Activated naive CD4-positive, alpha-beta T cell treated with anti-CD3 and anti-CD28 coated beads, Interleukin-2, amount 10 ng/mL, durations not matched to agents 7 days and 5 days (primary cell): ENCODE measurements at places on chromosomes 7 and 10.

GRCh38 chr10:60930237-60930636, 13.7 kb downstream of the RHOBTB1 start:
- H3K4me3 ChIP-seq = no peak overlapping the region
- H3K4me1 ChIP-seq = no peaks in the 10 kb centered on the region
- no peak overlapping the region for H3K27ac ChIP-seq

DNA sequence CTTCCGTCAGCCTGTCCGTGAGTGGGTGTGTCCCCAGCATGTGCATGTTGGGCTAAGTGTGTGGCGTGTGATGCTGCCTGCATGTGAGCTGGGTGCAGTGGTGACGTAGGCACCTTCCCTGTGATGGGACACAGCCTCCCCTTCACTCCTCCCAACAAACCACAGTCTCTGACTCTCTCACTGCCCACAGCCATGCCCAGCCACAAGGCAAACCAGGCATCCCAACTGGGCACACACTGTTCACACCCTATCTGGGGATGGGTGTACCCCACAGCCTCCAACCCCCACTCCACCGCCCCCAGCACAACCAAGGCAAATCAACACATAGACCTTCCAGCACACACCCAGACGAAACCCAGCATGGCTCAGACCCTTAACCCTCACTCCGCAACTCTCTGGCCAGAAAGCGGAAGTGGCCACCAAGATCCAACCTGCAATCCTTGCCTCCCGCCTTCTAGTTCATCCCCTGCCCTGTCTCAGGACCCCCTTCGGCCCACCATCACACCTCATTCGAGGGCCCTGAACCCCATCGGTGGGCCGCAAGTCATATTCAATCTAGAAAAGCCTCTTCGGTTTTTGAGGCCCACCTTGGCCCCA, 10.4 kb downstream of the PSD start:
- peak overlapping the region; percentile 57 for H3K4me3 ChIP-seq
- H3K27ac ChIP-seq = no peak overlapping the region
- peaks cover 60% of the 10 kb centered on the region for H3K27me3 ChIP-seq
- peaks cover 39% of the 10 kb centered on the region for H3K4me1 ChIP-seq

- no peak overlapping the region for H3K4me3 ChIP-seq
- DNase-seq = no peak
- H3K27ac ChIP-seq = no peak overlapping the region
- H3K36me3 ChIP-seq = no peaks in the 10 kb centered on the region
- no peaks in the 10 kb centered on the region for H3K4me1 ChIP-seq
- H3K27me3 ChIP-seq = no peaks in the 10 kb centered on the region
Measured at GRCh38 chr7:4288791-4289394, 393.2 kb upstream of the FOXK1 start.

GRCh38 chr10:107915215-107915610, 750.7 kb upstream of the SORCS1 start:
- H3K36me3 ChIP-seq = no peaks in the 10 kb centered on the region
- H3K4me3 ChIP-seq = no peak overlapping the region
- H3K4me1 ChIP-seq = no peaks in the 10 kb centered on the region
- DNase-seq = no peak
- H3K27me3 ChIP-seq = peaks cover 12% of the 10 kb centered on the region

DNA sequence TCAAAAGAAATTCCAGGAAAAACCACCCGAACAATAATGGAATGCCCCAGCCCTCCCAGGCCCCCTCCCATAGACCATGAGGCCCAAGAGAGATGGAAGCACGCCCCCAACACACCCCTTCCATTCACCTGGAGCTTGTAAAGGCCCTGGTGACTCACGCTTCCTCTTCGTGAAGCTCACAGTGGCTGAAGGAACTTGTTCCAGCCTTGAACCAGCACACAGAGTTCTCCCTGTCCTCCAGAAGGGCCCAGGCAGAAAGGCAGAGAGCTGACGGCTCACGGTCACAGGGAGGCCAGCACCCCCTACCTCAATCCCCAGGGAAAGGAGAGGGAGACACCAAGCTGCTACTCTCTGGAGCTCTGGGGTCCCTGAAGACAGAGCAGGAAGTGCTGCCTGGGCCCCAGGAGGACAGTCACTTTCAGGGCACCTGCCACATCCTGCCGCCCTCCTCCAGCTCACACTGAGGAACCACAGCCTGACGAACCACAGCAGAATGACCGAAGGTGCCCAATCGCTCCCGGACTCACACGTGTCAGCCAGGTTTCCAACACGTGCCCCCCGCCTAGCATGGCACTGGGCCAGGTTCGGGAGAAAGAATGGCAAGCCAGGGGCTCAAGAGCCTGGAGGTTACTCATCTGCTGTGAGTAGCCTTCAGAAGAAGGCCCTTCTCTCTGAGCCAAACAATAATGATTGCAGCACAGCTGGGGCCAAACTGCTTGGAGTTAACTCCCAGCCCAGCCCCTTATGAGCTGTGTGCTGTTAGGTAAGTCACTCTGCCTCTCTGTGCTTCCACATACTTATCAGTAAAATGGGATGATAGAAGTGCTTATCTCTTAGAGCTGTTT, 52.8 kb downstream of the DLG5 start:
- no peaks in the 10 kb centered on the region for H3K36me3 ChIP-seq
- peaks cover 23% of the 10 kb centered on the region for H3K4me1 ChIP-seq
- DNase-seq = peak; percentile 59
- peaks cover 22% of the 10 kb centered on the region for H3K27me3 ChIP-seq
- H3K27ac ChIP-seq = peak overlapping the region; percentile 81

- peak; percentile 54 for DNase-seq
- peak overlapping the region; percentile 56 for H3K4me3 ChIP-seq
- H3K27me3 ChIP-seq = peaks cover 17% of the 10 kb centered on the region
- H3K36me3 ChIP-seq = no peaks in the 10 kb centered on the region
Measured at GRCh38 chr10:62732841-62733653, 71.5 kb upstream of the ADO start.

- DNase-seq = no peak
- no peak overlapping the region for H3K4me3 ChIP-seq
- H3K27ac ChIP-seq = no peak overlapping the region
- H3K4me1 ChIP-seq = no peaks in the 10 kb centered on the region
- peaks cover 4% of the 10 kb centered on the region for H3K27me3 ChIP-seq
Measured at GRCh38 chr10:95536017-95536416, 25.2 kb downstream of the SORBS1 start.

- no peak overlapping the region for H3K4me3 ChIP-seq
- peaks cover 7% of the 10 kb centered on the region for H3K36me3 ChIP-seq
- DNase-seq = no peak
- H3K4me1 ChIP-seq = peaks cover 7% of the 10 kb centered on the region
Measured at GRCh38 chr10:75137533-75138438, 26.3 kb downstream of the SAMD8 start.

GRCh38 chr10:21473135-21473534, 52.3 kb downstream of the SKIDA1 start:
- H3K36me3 ChIP-seq = no peaks in the 10 kb centered on the region
- H3K27me3 ChIP-seq = peaks cover 4% of the 10 kb centered on the region
- no peak overlapping the region for H3K4me3 ChIP-seq

DNA sequence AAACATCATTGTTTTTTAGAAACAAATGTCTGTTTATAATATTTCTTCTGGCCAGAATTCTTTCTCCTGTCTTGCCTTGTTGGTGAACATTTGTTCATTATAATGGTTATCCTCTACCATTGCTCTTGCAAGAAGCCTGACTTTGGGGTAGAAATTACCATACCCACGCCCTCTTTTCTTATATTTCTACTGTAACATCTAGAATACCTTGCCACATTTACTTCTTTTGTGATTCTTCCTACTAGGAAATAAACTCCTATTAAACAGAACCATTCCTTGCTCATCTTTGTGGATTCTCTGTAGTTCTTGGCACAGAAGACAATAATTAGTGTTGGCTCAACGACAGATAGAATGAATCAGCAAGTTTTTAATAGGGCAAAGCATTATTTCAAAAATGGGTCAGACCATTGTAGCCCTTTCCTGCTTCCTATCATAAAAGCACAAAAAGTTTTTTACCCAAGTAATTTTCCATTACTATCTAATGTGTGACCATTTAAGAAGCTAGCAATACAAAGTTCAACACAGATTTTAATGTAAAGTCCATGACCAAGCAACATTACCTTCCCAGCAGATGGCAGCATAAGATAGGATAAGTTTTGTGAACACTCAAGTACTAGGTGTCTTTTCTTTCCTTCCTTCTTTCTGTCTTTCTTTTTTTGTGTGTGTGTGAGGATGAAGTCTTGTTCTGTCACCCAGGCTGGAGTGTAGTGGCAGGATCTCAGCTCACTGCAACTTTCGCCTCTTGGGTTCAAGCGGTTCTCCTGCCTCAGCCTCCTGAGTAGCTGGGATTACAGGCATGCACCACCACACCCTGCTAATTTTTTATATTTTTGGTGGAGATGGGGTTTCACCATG, 270.4 kb downstream of the HGF start:
- H3K4me1 ChIP-seq = no peaks in the 10 kb centered on the region
- no peaks in the 10 kb centered on the region for H3K27me3 ChIP-seq
- no peak overlapping the region for H3K27ac ChIP-seq
- DNase-seq = no peak

GRCh38 chr7:124275411-124275810, 242.5 kb upstream of the TMEM229A start:
- no peaks in the 10 kb centered on the region for H3K36me3 ChIP-seq
- no peak overlapping the region for H3K27ac ChIP-seq
- H3K27me3 ChIP-seq = no peaks in the 10 kb centered on the region
- no peak overlapping the region for H3K4me3 ChIP-seq

DNA sequence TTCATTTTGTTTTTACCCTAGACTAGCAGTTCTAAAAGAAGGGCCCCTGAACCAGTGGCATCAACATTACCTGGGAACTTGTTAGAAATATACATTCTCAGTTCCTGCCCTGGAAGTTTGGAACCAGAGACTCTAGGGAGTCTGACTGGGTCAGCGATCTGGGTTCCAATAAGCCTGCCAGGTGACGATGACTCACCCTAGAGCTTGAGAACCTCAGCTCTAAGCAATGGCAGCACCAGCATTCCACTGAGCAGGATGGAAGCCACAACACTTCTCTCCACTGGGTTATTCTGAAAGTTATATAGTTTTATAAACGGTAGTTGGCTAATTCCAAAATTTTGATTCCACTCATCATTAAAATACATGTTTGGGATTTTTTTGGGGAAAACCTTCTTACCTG, 97.0 kb upstream of the AMPH start:
- peaks cover 5% of the 10 kb centered on the region for H3K36me3 ChIP-seq
- DNase-seq = no peak
- H3K27me3 ChIP-seq = no peaks in the 10 kb centered on the region

GRCh38 chr7:14754631-14755030, 147.9 kb downstream of the DGKB start:
- H3K27me3 ChIP-seq = no peaks in the 10 kb centered on the region
- no peak for DNase-seq
- H3K4me1 ChIP-seq = no peaks in the 10 kb centered on the region
- no peak overlapping the region for H3K27ac ChIP-seq
- no peaks in the 10 kb centered on the region for H3K36me3 ChIP-seq
- no peak overlapping the region for H3K4me3 ChIP-seq

DNA sequence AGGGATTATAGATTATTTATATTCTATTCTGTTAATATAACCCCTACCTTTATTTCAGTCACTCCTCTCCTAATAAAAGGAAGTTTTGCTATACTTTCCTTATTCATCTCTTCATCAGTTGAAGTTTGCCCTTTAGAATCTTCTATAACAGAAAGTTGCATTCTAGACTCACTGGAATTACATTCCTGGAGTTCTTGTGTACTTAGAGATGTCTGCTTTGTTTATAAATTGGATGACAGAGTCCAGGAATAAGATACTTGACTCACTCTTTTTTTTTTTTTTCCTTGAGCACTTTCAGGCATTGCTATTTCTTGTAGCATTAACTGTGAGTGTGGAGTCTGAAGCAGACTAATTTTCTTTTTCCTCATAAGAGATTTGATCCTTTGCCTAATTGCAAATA, 640.8 kb downstream of the XPNPEP1 start:
- no peaks in the 10 kb centered on the region for H3K27me3 ChIP-seq
- no peak overlapping the region for H3K27ac ChIP-seq
- H3K4me1 ChIP-seq = no peaks in the 10 kb centered on the region
- H3K4me3 ChIP-seq = no peak overlapping the region

DNA sequence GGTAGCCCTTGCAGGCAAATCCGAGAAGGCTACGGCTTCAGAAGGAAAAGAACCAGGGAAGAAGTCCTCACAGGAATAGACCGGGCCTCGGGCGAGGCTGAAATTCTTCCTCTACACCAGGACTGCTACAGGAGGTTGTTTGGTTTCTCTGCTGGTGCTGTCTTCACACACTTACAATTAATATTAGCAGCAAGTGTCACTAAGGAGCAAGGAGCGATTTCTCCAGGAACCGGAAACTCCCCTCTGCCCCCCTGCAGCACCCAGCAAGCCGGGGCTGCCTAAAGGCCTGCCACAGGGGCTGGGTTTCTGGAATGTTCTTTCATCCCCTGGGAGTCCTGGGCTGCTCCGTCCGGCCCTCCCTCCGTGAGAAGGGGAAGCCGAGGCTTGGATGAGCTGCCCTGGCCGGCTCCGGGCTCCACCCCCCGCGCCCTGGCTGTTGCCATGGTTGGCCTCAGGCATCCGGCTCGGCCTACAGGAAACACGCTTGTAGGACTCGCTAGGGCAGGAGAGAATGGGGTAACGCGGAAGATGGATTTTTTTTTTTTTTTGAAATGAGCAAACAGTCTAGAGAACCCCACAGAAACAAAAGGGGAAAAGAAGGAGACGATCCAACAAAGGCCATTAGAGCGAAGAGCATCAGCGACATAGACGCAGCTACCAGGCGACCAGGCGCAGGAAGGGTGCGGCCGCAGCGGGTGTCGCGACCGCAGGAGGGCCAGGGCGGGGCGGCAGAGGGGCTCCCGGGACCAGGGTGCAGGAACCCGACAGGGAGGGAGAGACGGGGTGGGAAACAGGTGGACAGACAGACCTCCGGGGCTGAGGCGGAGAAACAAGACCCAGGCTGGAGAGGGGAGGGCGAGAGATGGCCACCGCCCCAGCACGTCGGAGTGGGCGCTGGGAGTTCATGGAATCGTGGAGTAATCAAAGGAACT, 33.0 kb downstream of the EN2 start:
- peak overlapping the region; percentile 81 for H3K27ac ChIP-seq
- peaks cover 65% of the 10 kb centered on the region for H3K27me3 ChIP-seq
- peaks cover 29% of the 10 kb centered on the region for H3K4me1 ChIP-seq
